ENCODE measurements at places on chromosomes 16 and 17. TPM values are rescaled to one million over a fixed set of nuclear protein-coding genes. Genes with fewer than 3 reads are reported as not detected.

DNA sequence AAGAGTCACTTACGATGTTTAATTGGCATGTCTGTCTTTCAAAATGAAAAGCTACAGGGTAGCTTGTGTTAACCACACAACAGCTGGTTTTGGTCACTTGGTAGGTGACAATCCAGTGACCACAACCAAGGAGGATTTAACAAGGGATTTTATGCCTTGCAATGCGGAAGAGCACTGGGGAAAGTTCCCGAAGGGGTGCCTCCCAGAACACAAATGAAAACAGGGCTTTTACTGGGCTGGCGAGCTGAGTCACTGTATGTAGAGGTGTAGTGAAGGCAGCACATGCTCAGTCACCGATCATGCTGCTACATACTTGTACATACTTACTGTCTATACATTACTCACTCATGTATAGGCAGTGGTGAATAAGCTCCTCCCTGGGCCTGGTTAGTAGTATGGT lies 483.5 kb downstream of the CDH13 start:
- H3K4me1 ChIP-seq = no peaks in the 10 kb centered on the region
- no peak overlapping the region for H3K27ac ChIP-seq
- no peak overlapping the region for H3K4me3 ChIP-seq
- H3K27me3 ChIP-seq = no peaks in the 10 kb centered on the region

DNA sequence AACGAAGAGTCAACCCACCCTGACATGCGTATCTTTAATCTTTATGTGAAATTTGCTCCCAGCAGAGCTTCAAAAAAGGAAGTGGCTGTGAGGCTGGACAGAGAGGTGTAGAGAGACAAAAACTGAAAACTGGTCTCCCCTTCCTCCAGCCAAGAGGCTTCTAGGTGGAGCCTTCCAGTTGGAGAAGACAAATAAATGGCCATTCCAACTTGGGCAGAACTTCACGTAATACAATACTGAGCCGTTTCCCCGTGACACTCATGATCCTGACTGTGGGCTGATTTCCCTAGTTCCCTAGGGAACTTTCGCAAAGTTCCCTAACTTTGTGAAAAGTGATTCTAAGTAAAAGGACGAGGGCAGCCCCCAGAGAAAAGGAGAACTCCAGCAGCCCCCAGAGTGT lies 78.8 kb downstream of the ZFHX3 start:
- DNase-seq = no peak
- H3K27ac ChIP-seq = no peak overlapping the region
- no peaks in the 10 kb centered on the region for H3K27me3 ChIP-seq
- no peaks in the 10 kb centered on the region for H3K4me1 ChIP-seq
- no peak overlapping the region for H3K4me3 ChIP-seq
- no peaks in the 10 kb centered on the region for H3K36me3 ChIP-seq

DNA sequence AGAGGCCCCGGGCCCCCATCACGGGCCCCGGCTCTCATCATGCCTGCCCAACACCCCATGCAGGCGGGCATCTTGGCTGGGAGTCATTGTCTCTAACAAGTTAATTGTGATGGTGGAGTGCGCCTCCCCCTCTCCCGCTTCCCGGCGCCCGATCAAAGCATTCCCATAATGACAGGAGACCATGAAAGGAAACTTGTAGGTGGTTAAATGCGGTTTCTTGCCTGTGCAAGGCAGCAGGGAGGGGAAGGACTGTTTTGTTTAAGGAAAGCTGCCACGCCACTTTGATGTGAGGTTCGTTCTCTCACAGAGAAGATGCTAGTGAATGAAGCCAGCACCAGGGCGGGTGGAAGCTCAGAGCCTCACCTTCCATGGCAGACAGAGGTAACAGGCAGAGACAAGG lies 45.4 kb downstream of the C16orf78 start:
- no peak overlapping the region for H3K27ac ChIP-seq
- H3K27me3 ChIP-seq = peaks cover 14% of the 10 kb centered on the region
- no peak overlapping the region for H3K4me3 ChIP-seq
- no peaks in the 10 kb centered on the region for H3K36me3 ChIP-seq
- no peaks in the 10 kb centered on the region for H3K4me1 ChIP-seq

DNA sequence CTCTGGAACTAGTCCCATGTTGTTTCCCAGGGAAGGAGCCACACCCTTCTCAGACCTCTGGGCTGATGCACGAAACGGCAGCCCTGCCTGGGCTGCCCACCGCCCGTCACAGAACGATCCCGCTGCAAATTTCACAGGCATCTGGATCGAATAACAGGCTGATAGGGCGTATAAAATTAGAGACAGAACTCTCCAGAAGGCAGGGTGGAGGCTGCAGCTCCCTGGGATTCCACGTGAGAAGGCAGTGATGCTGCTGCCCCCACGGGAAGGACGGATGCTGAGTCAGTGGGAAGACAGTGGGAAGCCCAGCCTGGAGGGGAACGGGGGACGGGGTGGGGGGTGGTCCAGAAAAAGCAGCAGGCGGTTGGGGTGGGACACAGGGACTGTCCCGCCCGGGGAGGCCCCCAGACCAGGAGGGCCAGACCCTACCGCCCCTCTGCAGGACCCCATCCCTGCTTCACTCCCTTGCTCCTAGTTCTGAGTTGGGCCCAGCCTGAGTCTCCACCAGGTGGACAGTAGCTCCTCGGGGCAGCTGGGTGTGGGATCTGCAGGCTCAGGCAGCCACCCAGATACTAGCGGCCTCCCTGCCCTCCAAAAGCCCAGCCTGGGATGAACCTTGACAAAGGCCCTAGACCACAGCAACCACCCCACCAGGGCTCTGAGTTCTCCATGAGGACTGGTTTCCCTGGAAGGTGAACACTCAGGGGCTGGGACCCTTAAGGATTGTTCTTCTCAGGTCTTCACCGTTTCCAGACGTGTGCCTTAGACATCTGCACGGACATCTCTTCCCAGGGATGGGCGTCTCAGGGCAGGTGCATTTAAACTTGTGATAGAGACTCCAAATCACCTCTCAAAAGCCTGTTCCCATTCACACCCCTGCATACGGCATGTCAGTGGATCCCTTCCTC lies 117.8 kb downstream of the METRNL start:
- H3K36me3 ChIP-seq = no peaks in the 10 kb centered on the region
- peaks cover 34% of the 10 kb centered on the region for H3K4me1 ChIP-seq
- H3K27ac ChIP-seq = no peak overlapping the region
- H3K27me3 ChIP-seq = no peaks in the 10 kb centered on the region

DNA sequence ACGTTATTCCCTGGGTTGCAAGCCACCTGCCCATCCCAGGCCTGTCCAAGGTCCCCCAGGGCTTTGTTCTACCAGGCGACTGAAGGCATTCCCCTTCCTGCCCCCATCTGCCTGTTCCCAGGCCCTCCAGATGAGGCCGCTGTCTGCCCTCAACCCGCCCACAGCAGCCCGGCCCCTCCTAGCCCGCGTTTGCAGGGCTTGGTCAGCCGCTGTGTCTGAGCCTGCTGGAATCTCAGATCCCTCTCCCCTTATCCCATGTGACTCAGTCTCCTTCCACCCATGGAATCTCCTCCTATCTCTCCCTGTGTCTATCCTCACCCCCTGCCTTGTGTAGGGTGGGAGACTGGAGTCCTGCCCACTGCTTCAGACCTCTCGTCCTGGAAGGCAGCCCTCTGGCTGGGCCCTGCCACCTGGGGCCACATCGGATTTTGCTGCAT lies 186.0 kb upstream of the TNRC6C start:
- H3K4me1 ChIP-seq = no peaks in the 10 kb centered on the region
- DNase-seq = peak; percentile 16
- no peak overlapping the region for H3K4me3 ChIP-seq
- H3K36me3 ChIP-seq = no peaks in the 10 kb centered on the region

- DNase-seq = peak; percentile 27
- H3K27me3 ChIP-seq = peaks cover 12% of the 10 kb centered on the region
- no peak overlapping the region for H3K4me3 ChIP-seq
- no peaks in the 10 kb centered on the region for H3K36me3 ChIP-seq
Observed at GRCh38 chr16:48054881-48055601, 100.8 kb downstream of the ABCC12 start.

- no peaks in the 10 kb centered on the region for H3K36me3 ChIP-seq
- DNase-seq = peak; percentile 76
- H3K27ac ChIP-seq = no peak within 1 kb of the TSS
- H3K4me3 ChIP-seq = peak within 1 kb of the TSS; percentile 37
Observed at GRCh38 chr17:70168977-70169708, at the start of gene KCNJ2. Gene KCNJ2, plus strand, starts transcription at chr17:70169532. Its CDS starts 5,508 bp downstream, at chr17:70175040.

DNA sequence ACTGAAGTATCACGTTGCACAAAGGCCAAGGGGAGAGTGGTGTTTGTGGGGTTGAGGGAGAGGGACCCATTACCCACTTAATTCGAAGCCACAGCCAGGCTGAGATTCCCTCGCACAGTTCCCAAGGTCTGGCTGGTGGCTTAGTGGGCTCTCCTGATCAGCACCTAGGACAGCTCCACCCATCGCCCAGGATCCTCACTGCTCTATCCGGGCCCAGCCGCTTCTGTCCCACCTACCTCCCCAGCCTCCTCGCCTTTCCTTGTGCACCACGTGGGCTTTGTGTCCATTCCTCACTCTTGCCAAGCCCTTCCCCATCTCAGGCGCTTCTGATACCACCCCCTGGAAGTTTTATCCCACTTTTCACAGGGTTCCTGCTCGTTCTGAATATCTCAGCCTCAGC lies 163.5 kb downstream of the CCT6B start:
- no peak overlapping the region for H3K27ac ChIP-seq
- no peak overlapping the region for H3K4me3 ChIP-seq
- no peaks in the 10 kb centered on the region for H3K27me3 ChIP-seq
- H3K4me1 ChIP-seq = no peaks in the 10 kb centered on the region
- no peak for DNase-seq

GRCh38 chr17:80773243-80773991 lies 218.2 kb upstream of the CHMP6 start:
- no peak overlapping the region for H3K4me3 ChIP-seq
- no peaks in the 10 kb centered on the region for H3K27me3 ChIP-seq
- peak; percentile 88 for DNase-seq
- H3K4me1 ChIP-seq = peaks cover 26% of the 10 kb centered on the region
- H3K36me3 ChIP-seq = peaks cover 17% of the 10 kb centered on the region

GRCh38 chr16:56352351-56353053 lies 72.8 kb downstream of the AMFR start:
- H3K4me3 ChIP-seq = no peak overlapping the region
- peaks cover 16% of the 10 kb centered on the region for H3K4me1 ChIP-seq
- H3K27me3 ChIP-seq = no peaks in the 10 kb centered on the region
- H3K36me3 ChIP-seq = no peaks in the 10 kb centered on the region

- H3K36me3 ChIP-seq = no peaks in the 10 kb centered on the region
- no peaks in the 10 kb centered on the region for H3K4me1 ChIP-seq
- DNase-seq = no peak
- no peaks in the 10 kb centered on the region for H3K27me3 ChIP-seq
- no peak overlapping the region for H3K4me3 ChIP-seq
Observed at GRCh38 chr17:70089513-70090148, 14.6 kb downstream of the KCNJ16 start.

DNA sequence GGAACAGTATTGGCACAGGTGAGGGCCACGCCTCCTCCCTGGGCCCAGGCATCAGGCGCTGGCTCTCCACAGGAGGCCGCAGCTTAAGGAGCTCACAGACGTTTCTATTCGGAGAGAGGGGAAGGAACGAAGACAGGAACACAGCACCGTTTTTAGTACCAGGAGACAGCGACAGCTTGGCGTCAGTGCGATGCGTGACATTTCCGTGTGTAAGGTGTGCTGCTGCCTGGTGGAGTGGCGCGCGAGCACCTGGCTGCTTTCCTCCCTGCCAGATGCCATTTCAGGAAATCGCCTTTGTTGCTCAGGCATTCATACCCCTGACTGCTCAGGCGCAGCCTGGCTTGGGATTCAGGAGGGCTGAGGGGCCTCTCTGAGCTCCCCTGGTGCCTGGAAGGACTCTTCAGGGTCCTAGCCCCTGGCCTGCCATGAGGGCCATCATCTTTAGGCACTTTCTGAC lies 367.5 kb downstream of the CPPED1 start:
- no peak for DNase-seq
- H3K4me1 ChIP-seq = no peaks in the 10 kb centered on the region
- no peaks in the 10 kb centered on the region for H3K36me3 ChIP-seq

Gene RGS9
- total RNA-seq = 11.2 TPM

Gene WFIKKN1
- 0.41 TPM for total RNA-seq

Gene RAB11FIP4
- total RNA-seq = 2.5 TPM

Gene PLA2G10
- not detected for total RNA-seq

Gene TPSB2
- not detected for total RNA-seq
